Ureter (tissue), 1 donor: ENCODE measurements at places on chromosomes 16 and 17. TPM values are rescaled to one million over a fixed set of nuclear protein-coding genes. Genes with fewer than 3 reads are reported as not detected.

MINK1 gene
- total RNA-seq = 119 TPM

KRT12 gene
- not detected for total RNA-seq

VTN gene
- 1.0 TPM for total RNA-seq

C17orf113 gene
- 1.9 TPM for total RNA-seq

HBA1 gene
- 82.1 TPM for total RNA-seq

SPNS2 gene
- 30.0 TPM for total RNA-seq

GAS2L2 gene
- not detected for total RNA-seq

NPIPA1 gene
- 158 TPM for total RNA-seq

LAT gene
- 11.9 TPM for total RNA-seq

CA7 gene
- total RNA-seq = not detected

TNFRSF17 gene
- total RNA-seq = 2.2 TPM

SBK1 gene
- 0.49 TPM for total RNA-seq

JPT1 gene
- total RNA-seq = 93.9 TPM

ZPBP2 gene
- total RNA-seq = not detected

CCL8 gene
- not detected for total RNA-seq

TEKT1 gene
- total RNA-seq = not detected
